ENCODE measurements at places on chromosomes 7 and 10.

GRCh38 chr7:96614154-96614867, 95.3 kb downstream of the SEM1 start:
- no peak for DNase-seq

GRCh38 chr7:11216276-11216675, 242.6 kb downstream of the PHF14 start:
- no peak for DNase-seq

GRCh38 chr7:53121374-53121773, 85.9 kb downstream of the POM121L12 start:
- DNase-seq = no peak

DNA sequence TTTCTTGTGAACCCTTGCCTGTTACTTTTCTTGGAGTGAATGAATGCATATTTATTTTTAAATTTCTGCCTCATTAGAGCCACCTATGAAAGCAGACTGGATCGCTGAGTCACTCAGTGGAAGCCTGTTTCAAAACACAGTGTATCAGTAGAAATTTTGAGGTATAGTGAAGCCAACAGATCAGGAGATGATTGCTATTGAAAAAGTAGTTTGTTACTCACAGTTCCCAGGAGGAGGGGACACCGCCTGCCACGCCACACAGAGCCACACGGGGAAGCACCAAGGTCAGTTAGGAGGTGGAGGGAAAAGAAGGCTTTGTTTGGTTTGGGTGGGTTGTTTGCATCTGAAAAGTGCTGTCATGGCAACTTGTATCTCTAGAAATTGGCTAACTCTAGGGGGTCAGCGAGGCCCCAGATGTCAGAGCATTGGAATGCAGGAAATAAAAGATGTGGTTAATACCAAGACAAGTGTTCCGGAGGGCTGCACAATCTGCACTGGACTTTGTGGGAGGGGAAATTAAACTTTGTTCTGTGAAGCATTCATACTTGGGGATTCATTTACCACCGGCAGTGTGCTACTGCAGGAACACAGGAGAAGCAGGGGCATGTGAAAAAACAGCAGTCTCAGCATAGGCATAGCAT, 106.4 kb upstream of the SDK1 start:
- DNase-seq = no peak

GRCh38 chr10:31630861-31631567, 297.6 kb downstream of the ARHGAP12 start:
- DNase-seq = no peak

DNA sequence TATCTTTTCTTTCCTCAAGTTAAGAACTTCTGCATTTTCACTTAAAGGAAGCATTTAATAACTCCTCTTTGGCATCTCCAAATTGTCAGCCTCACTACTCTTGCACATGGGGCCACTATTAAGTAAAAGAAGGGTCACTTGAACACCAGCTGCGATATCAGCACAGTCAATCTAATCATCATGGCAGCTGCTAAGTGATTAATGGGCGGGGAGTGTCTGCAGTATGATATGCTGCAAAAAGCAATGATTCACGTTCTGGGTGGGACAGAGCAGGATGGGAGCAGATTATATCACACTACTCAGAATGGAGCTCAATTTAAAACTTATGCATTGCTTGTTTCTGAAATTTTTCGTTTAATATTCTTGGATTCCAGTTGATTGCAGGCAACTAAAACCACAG, 447.4 kb upstream of the PFKP start:
- no peak for DNase-seq

DNA sequence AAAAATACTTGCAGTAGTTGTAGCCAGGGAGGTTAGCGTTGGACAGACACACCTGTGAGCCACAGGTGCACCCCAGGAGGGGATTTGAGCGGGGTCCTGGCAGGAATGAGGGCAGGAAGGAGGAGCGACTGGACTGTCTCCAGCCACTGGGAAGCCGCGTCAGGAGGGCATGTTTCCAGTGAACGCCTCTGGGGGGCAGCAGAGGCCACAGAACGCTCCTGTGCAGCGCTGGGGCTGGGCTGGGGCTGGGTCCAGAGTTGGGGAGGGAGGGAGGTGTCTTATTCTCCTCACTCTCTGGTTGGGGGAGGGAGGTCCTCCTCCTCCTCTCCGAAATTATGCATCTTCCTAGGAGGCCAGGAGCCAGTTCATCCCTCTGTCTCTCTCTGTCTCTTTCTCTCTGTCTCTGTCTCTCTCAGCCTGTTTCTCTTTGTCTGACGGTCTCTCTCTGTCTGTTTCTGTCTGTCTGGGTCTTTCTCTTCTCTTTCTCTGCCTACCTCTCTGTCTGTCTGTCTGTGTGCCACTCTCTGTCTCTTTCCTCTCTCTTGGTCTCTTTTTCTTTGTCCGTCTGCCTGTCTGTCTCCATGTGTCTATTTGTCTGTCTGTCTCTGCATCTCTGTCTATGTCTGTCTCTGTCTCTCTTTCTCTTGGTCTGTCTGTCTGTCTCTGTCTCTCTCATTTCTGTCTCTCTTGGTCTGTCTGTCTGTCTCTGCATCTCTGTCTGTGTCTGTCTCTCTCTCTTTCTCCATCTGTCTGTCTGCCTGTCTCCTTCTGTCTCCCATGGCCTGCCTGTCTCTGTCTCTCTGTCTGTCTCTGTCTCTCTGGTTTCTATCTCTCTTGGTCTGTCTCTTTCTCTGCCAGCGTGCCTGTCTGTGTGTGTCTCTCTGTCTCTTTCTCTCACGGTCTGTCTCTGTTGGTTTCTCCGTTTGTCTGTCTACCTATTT, 9.9 kb upstream of the PSMG3 start:
- peak; percentile 32 for DNase-seq

GRCh38 chr7:44508328-44509030, 18.0 kb upstream of the NUDCD3 start:
- DNase-seq = no peak

GRCh38 chr10:68099736-68100135, 9.6 kb upstream of the MYPN start:
- DNase-seq = no peak

DNA sequence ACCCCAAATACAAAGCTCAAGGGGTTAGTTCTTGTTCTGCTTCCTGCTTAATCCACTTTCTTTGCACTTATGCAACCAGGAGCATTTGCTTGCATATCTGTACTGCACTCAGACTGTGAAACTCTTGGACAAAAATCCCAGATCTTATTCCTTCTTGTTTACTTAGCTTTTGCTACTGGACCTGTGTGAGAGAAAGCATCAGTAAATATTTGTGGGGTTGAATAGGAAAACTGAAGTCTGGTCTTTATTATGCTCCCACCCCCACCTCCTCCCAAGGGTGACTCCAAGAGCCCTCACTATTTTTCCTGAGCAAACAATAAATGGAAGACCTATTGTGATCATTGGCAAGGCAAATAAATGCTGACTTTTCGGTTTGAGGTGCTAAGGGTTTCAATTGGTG, 57.1 kb upstream of the VSTM2A start:
- DNase-seq = no peak

DNA sequence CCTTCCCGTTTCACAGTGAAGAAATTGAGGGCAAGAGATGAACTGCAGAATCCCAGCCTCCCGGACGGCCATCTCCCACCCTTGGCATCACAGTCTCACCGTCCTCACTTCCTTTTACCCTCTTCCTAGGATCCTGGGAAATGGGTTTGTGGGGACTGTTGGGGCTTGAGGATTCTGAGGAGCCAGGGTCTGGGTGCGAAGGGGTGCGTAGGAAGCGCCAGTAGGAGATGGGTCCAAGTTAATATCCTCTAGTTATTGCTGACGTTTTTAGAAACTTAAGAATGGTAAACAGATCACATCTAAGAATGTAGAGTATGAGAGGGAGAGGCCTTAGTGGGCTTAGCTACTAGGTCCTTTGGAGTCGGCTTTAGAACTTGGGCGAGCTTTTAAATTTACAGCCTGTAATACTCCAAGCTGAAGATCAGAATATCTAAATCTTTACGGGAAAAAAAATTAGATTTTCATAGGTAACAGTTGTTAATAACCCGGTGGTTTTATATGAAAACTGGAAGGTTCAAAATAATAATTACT, 696 bp downstream of the MALSU1 start:
- DNase-seq = no peak

- no peak for DNase-seq
These were observed 125.6 kb upstream of the TNRC18 start for GRCh38 chr7:5549096-5549763.

DNA sequence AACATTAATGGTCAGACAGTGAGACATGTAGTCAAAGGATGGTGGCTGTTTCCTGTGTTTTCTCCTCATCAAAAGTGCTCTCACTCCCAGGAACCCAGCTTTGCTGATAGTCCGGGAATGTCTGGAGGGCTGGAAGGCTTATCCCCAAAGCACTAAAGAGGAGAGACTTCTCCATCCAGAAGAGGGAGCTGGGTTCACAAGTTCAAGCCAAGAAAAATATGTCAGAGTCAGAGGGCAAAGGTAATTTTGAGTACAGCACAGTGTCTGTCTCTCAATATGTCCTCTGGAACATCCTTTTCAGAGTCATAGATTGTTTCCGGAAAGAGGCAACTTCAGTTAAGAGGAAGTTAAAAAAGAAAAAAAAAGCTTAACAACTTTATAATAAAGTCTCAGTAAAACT, 281.5 kb upstream of the PHYHIPL start:
- DNase-seq = no peak

DNA sequence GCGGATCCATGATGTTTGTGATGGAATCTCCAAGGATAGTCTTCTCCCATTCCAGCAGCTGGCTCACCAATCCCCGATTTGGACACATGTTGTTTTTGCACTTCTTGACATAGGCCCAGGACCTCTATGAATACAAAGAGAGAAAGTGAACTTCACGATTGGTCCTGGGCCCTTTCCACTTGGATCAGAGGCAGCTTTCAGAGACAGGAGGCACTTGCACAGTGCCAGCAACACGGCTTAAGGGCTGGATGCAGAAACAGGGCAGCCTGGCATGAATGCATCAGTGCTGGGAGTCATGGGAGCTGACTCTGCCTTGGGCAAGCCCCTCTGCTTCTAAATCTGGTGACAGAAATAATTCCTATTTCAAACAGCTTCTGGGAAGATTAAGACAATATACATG, 2.1 kb upstream of the TMEM120A start:
- DNase-seq = no peak

- no peak for DNase-seq
These were observed 17.1 kb downstream of the OGDHL start for GRCh38 chr10:49744924-49745605.

DNA sequence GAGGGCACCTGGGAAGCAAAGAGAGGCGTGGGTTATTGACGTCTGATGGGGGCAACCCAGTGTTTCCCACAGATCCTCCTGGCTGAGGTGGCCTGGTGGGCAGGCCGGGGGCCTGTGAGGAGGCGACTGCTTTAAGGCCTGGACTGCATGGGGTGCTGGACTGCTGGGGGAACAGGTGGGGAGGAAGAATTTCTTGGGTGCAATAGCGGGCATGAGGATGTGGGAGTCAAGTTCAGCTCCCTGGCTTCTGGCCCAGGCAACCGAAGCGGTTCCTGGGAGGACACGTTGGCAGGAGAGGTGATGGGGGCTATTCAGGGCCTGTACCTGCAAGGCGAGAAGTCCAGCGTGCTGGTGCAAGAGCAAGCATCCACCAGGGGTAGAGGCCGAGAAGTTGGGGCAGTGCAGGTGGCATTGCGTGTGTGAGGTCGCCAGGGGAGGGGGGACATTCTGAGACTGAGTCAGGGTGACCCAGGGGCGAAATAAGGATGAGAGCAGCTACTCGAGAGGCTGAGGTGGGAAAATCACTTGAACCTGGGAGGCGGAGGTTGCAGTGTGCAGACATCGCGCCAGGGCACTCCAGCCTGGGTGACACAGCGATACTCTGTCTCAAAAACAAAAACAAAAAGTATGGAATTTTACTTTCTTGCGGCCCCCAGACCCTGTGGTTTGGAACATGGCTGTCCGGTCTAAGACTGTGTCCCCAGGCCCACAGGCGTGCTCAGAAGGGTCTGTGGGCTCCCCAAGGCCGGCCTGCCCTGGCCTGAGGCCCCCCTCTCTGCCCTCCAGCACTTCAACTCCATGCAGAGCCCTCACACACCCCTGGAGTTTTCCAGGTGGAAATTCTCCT, 53.6 kb upstream of the ELN start:
- no peak for DNase-seq

DNA sequence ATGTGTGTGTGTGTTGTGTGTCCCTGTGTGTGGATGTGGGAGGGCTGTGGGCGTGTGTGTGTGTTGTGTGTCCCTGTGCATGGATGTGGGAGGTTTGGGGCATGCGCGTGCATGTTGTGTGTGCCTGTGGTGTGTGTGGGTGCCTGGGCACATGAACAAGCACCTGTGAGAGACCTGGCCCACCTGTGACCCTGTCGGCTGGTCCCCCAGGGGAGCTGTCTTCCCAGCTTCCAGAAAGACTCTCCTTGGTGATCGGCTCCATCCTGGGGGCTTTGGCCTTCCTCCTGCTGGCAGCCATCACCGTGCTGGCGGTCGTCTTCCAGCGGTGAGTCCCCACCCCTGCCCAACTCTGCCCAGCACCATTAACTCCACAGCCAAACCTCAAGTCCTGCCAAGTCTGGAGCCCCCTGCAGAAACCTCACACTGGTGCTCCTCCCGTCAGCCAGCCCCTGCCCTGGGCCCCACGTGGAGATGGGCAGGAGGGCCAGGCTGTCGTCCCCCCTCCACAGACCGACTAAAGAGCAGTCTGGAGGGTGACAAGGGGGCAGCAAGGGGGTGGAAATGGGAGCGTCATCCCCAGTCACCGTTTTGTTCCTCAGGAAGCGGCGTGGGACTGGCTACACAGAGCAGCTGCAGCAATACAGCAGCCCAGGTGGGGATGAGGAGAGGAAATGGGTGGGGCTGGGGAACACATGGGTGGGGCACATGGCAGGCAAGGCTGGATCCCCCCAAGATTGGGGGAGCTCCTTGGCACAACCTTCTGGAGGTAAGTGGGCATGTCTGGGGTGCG, 12.7 kb downstream of the EPHB6 start:
- no peak for DNase-seq

DNA sequence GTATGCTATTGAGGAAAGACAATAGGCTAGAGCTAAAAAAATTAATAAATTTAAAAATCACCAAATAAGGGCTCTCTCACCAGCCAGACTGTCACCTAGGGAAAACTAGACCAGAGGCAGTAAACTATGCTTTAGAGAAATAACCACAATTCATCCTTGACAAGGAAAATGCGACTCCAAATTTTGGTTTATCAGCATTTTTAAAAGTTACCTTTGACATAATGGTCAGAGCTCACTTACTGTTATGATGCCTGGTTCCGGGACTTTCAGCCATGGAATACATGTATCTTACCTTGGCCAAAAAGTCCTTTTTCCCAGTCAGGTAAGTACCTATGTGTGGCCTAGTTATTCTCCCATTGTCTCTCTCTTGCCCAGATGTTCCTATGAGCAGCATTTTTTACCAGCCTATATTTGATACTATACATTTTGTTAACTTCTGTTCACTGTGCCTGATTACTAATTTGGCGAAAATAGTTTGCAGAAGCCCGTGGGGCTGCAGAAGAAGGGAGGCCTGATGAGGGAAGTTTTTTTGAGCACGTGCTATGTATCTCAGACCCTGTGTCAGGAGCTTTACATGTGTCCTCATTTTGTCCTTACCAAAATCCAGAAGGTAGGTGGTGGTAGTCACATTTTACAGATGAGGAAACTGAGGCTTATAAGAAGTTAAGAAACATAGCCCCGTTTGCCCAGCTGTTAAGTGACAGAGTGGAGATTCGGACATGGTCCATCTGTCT, 149.7 kb downstream of the CELF2 start:
- DNase-seq = no peak

All from stimulated activated CD8-positive, alpha-beta memory T cell treated with anti-CD3 and anti-CD28 coated beads, Interleukin-15, amount 100 ng/mL, for 4 hours (primary cell).